ENCODE measurements at places on chromosomes 16 and 17.

DNA sequence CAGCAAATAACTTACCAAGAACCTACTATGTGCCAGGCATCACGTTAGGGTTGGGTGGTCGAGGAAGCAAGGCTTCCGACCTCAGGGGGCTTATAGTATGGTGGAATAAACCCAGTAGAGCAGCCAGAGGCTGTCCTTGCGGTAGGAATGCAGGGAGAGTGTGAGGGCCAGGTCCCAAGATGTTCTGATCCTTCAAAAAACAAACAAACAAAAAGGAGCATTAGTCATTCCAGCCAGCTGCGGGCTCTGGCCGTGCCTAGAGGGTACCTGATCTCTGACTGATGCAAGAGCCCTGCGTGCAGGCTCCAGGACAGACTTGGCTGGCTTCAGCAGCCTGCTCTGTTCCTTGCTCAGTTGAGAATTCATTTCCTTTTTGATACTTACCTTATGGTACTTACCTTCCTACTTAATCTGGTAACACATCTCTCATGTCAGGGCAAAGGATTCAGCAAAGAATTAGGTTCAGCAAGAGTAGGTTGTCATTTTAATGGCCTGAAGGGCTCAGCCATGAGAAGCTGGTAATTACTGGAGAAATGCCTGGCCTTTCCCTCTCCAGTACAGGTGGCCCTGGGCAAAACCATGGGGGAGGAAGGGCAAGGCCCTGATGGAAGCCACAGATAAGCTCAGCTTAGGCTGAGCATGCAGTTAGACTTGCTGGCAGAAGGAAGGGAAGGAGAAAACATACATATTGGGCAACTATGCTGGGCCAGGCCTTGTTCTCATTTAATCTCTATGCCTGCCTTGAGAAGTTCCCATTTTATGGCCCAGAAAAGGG, 18.4 kb downstream of the CYB5D2 start:
- no peak for DNase-seq

DNA sequence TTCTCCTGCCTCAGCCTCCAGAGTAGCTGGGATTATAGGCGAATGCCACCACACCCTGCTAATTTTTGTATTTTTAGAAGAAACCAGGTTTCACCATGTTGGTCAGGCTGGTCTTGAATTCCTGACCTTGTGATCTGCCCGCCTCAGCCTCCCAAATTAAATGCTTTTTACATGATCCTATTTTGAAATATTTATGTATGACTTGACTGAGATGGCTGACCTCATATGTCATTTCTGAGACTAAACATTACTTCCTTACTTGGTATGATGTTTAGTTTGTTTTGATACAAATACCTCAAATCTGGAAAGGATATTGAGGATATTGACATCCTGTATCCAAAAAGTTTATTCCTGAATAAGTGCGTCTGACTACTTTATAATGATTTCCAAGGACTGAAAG, 11.9 kb downstream of the CALCOCO2 start:
- DNase-seq = no peak

DNA sequence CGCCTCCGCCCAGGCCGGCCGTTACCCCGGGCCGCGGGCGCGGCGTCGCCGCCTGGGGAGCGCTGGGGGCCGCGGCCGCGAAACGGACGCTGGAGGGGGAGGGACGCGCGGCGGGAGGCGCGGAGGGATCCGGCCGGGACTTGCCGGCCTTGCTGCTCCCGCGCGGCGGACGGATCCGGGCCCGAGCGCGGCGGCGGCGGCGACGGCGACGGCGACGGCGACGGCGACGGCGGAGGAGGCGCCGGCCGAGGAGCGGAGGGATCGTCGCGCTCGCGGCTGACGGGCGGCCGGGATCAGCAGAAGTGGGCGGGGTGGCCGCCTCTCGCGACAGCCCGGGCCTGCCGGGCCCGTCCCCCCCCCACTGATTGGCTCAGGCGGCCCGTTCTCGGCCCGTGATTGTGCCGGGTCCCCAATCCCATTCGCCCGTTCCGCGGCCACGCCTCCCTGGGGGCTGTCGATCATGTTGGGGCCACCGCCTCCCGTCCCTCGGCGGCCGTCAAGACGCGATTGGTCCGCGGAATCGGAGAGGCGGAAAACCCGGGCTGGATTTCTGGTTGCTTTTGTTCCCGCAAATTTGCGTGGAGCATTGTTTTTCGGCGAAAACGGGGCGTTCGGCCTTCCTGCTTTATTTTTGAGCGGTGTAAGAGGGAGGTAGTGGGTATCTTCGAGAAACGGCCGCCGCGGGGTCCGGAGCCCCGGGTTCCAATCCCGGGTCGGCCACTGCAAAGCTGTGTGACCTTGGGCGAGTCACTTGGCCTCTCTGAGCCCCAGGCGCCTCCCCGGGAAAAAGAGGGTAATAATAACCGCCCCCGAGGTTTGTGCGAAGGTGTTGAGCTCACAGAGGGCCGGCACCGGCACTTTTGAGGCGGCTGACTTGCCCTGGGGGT, at the start of gene ZCCHC14:
TSS of gene ZCCHC14 (minus strand) at position 304 of the 887 bp plus-strand sequence. CDS start 786 bp downstream, outside the sequence.
- peak; percentile 99 for DNase-seq

DNA sequence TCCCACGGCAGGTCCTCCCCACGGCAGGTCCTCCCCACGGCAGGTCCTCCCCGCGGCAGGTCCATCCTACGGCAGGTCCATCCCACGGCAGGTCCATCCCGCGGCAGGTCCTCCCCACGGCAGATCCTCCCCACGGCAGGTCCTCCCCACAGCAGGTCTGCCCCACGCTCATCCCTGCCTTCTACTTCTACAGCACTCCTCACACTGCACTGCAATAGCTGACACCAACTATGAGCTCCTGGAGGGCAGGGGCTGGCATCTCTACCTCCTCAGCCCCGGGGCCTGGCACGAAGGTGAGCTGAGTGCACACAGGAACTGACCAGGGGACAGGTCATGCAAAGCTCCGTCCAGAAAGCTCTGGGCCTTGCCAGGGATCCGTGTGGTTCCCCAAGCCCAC, 45.3 kb downstream of the RPH3AL start:
- no peak for DNase-seq

DNA sequence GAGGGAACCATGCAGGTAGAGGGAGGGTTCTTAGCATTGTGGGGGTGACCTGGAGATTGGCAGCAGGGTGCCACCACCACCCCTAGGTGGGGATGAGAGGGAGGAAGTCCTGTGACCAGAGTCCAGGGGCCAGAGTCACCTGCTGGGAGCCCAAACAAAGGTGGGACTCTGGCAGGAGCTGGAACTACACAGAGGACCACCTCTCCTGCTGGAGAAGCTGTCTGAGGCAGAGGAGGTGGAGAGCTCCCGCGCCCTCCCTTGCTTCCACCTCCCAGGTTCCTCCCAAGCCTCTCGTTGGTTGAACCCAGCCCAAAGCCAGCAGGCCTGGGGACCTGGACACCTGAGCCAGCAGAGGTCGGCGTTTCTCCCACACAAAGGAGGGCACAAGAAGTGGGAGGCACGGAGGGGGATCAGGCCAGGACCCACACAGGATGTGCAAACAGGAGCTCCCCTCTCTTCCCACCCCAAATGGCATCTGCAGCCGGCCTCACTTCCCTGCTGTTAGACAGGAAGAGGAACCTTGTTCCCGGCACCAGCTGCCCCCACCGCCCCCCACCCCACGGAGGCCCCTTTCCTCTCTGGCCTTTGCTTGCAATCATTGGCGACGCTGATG, 154.6 kb downstream of the SEC14L1 start:
- no peak for DNase-seq

GRCh38 chr17:19392303-19392702, 5.3 kb upstream of the MFAP4 start:
- no peak for DNase-seq

- no peak for DNase-seq
These were observed 12.8 kb downstream of the SLC6A2 start for GRCh38 chr16:55668340-55669281.

GRCh38 chr16:50585331-50585776, 37.2 kb downstream of the NKD1 start:
- DNase-seq = no peak

DNA sequence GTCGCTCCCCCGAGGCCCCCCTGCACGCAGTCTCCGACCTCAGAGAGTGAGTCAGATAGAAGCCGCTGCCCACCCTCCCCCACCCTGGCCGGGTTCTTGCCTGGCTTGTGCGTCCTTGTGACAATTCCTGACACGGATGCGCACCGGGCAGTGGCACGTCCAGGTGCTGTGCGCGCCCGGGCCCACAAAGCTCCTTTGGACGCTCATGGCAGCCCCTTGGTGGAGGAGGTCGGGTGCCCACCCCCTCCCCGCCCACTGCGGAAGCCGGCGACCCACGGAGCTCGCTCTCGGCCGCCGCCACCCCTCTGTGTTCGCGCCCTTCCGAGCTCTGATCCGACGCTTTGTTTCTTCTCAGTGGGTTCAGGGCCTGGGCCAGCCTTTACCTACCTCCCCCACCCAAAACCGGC, 662 bp upstream of the TUBB3 start:
- DNase-seq = no peak

- DNase-seq = no peak
These were observed 11.1 kb downstream of the HROB start for GRCh38 chr17:44152875-44153274.

DNA sequence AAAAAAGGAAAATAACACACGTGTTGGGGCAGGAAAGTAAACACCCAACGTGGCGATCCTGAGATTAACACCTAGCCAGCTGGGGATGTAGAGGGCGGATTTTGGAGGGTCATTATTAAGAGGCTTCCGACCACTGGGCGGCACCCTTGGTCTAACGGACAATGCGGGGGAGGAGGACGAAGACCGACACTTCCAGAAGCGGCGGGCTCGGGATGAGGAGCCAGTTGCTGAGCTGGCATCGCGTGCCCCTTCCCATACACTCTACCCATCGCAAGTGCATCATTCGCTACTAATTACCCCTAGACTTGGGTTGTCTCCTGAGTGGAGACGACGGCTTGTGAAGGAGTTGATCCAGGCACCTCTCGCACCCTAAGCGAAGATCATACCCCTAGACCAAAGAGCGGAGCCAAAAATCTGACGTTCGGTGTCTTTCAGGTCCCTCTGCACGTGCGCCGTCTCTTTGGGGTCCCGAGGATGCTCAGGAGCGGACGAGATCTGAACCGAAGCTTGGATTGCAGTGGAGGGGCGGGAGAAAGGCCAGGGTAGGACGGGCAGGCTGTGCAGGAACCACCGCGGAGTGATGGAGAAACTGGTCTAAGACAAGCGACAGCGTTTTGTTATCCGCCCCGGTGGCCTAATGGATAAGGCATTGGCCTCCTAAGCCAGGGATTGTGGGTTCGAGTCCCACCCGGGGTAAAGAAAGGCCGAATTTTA, 17.6 kb downstream of the ZNF213 start:
- DNase-seq = peak; percentile 67

DNA sequence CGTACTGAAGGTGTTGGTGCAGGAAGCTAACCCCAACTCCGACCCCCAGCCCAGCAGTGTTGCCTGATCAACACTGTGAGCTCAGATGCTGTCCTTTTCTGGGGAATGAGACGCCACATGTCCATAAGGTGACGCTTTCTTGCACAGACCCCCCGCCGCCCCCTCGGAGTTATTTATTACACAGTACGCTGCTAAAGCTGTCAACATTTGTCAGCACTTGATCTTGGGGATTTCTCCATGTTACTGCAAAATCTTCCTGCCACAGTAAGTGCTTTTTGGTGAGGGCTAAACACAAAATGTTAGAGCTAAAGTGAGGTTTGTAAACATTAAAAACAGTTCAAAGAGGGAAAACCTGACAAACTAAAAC, 15.9 kb downstream of the CMTM3 start:
- no peak for DNase-seq

DNA sequence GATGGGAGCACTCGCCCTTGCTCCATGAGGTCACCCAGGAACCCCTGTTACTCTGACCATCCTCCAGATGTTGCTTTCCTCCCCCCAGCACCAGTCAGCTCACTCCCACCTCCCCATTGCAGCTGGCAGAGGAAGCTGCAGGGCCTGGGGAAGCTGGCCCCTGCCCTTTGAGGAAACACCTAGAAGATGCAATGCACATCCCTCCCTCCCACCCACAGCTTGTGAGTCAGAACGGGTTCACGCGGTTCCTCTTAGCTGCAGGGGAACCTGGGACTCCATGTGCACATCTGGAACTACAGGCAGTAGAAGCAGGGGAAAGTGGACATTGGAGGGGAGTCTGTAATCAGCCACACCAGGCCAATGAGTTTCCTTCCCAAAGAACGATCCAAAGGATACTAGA, 96.9 kb downstream of the KATNIP start:
- no peak for DNase-seq

GRCh38 chr17:56601591-56601990, 8.1 kb downstream of the NOG start:
- no peak for DNase-seq

- no peak for DNase-seq
These were observed 2.3 kb upstream of the WNT3 start for GRCh38 chr17:46820592-46821450.

DNA sequence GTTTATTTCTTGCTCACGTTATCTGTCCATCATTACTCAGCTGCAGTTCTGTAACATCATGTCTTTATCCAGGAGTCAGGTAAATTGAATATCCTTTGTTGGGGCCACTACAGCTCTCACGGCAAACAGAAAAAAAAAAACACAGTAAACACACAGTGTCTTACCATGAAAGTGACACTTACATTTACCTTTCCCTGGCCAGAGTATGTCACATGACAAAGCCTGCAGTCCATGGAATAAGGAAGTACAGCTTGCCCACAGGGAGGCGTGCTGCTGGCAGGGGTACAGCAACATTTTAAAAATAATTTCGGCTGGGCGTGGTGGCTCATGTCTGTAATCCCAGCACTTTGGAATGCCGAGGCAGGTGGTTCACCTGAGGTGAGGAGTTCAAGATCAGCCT, 85.7 kb upstream of the HS3ST4 start:
- no peak for DNase-seq

- no peak for DNase-seq
These were observed 8.4 kb upstream of the MTSS2 start for GRCh38 chr16:70694088-70694867.

- DNase-seq = no peak
These were observed 14.1 kb upstream of the SPATA32 start for GRCh38 chr17:45276031-45276430.

GRCh38 chr16:67053767-67054334, 24.9 kb downstream of the CBFB start:
- no peak for DNase-seq

GRCh38 chr16:57127037-57127763, 34.8 kb downstream of the CPNE2 start:
- DNase-seq = no peak

DNA sequence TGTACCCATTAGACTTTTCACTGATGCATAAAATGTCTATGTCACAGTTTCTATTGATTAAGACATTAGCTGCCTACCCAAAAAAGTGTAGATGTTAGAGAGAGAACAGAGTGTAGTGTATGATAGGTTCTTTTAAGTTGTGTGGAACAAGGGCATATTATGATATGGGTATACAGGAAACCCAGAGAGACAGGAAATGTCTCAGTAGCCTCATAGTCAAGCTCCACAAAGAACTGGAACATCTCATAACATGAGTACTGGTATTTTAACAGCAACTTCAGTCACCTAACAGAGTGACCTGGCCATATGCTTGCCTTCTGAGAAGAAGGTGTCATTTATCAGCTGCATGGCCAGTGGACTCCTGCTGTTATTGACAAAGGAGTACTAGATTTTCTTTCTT, 128.1 kb downstream of the RGS9 start:
- DNase-seq = no peak

GRCh38 chr17:13462673-13463124, 139.0 kb downstream of the HS3ST3A1 start:
- DNase-seq = no peak

GRCh38 chr17:66098040-66098439, 93.9 kb downstream of the CEP112 start:
- DNase-seq = no peak

All from activated T-helper 1 cell treated with anti-CD3 and anti-CD28 coated beads, Interleukin-2, amount 50 U/mL, for 16 hours (primary cell).